ENCODE measurements at places on chromosomes 5 and 9.

GRCh38 chr5:162466011-162466410 lies 398.4 kb downstream of the GABRG2 start:
- no peak for DNase-seq

- DNase-seq = no peak
Observed at GRCh38 chr5:97046270-97046982, 96.0 kb downstream of the LIX1 start.

- no peak for DNase-seq
Observed at GRCh38 chr9:15176836-15177235, 130.2 kb downstream of the TTC39B start.

DNA sequence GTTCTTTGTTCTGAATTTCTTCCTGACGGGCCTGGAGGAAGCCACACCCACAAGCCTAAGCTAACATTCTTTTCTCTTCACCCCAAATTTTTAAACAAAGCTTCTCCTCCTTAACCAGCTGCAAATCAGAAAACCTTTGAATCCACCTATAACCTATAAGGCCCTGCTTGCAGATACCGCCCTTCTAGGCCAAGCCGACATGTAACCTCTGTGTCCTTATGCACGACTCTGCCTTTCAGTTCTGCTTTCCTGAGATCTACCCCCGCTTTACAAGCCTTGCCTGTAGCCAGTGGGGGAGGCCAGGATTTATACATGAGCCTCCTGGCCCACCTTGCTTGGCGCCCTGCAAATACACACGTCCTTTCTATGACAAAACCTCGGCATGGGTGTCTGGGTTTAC lies 19.3 kb downstream of the BRD9 start:
- no peak for DNase-seq

DNA sequence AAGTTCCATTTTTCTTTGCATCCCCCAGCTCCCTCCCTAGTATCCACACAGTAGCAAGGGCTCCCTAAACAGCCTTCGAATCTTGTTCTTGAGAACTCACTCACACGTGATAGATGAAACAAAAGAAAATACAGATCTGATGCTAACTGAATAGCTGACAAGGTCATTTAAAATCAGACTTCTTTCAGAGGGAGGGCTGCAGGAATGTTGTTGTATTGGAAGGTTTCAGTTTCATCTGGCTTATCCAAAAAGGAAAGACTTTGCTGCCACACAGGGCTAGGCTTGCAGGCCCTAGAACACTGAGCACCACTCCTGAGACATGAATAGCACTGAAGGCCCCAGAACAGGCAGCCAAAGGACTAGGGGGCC lies 3.2 kb downstream of the CD180 start:
- DNase-seq = no peak

GRCh38 chr5:134524272-134524825 lies 1.1 kb upstream of the JADE2 start:
- peak; percentile 8 for DNase-seq

- no peak for DNase-seq
Observed at GRCh38 chr9:88802533-88802932, 188.7 kb upstream of the S1PR3 start.

DNA sequence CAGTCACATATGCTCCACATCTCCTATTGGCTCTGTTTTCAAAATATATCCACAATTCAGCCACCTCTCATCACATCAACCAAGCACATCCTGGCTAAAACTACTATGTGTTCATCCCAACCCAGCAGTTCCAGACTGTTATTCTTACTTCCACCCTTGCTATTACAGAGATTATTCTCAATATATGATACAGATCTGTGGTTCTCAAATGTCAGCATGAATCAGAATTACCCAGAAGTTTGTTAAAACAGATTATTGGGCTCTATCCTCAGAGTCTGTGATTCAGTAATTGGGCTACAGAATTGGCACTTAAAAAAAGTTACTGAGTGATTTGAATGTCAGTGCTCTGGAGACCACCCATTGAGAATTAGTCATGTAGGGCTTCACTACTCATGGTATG lies 78.8 kb upstream of the IZUMO3 start:
- DNase-seq = no peak

DNA sequence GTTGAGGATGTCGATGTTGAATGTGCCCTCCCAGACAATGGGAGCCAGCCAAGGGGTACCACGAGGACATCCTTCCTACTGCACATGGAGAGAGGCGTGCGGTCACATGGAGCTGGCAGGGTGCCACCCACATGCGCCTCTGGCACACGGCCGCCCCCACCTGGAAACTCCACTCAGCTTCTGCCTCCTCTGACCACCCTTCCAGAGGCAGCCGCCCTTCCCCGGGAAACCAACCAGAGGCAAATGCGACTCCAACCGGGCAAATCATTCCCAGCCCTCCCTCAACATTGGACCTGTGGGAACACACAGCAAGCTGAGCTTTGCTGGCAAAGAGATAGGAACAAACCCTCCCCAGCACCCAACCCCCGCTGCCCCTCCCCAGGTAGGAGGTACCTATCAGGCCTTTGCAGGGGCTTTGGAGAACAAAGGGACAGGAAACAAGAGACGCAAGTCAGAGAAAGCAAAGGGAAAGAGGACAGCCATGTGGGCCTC lies 17.5 kb downstream of the ABO start:
- no peak for DNase-seq

GRCh38 chr9:27336126-27336525 lies 39.2 kb upstream of the EQTN start:
- no peak for DNase-seq

Data from stimulated activated CD8-positive, alpha-beta memory T cell treated with anti-CD3 and anti-CD28 coated beads, Interleukin-4, amount 100 ng/mL, for 4 hours (primary cell).